T-cell (primary cell): ENCODE measurements at places on chromosomes 1 and 21.
A peak's percentile ranks its signal among the peaks of the same experiment; 100 is the strongest.

DNA sequence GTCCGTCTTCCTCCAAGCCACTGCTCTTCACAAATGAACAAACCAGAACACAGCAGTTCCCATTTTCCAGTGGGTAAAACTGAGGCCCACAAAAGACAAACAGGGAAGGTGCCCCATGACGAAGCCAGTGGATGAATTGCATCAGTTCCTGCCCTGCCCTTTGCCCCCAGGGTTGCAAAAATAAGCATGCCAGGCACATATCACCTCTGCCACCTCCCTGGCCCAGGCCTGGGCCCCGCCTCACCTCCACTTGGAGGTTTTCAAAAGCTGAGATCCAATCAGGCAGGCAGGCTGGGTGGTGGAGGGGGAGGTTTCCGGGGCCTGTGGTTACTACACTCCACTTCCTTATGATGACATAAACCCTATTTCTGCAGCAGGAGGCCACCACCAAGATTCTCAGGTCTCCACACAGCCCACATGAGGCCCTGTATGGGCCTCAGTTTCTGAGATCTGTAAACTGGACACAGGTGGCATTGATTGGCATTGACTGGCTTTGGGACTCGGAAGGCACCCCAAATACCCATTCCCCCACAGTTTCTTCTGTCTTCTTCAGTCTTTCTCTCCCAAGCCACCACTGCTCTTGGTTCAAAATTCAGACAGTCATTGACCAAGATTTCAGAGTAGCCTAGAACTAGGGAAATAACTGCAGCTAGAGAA lies 4.1 kb downstream of the KIF21B start:
- peak; percentile 89 for DNase-seq

DNA sequence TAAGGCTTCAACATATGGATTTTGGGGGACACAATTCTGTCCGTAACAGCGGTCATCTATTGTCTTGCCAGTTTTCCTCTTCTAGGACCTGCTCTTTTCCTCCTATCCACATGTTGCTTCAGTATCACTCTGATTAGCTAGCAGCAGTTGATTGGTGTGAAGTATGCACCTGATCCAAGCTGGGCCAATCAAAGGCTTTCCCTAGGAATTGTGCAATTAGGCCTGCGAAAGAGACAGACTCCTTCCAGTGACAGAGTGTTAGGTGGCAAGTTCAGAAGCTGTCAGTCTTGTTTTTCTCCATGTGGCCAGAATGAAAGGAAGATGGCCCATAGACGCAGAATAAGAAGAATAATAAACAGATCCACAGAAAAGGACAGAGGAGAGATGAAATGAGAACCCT lies 34.1 kb upstream of the IL12RB2 start:
- DNase-seq = no peak

DNA sequence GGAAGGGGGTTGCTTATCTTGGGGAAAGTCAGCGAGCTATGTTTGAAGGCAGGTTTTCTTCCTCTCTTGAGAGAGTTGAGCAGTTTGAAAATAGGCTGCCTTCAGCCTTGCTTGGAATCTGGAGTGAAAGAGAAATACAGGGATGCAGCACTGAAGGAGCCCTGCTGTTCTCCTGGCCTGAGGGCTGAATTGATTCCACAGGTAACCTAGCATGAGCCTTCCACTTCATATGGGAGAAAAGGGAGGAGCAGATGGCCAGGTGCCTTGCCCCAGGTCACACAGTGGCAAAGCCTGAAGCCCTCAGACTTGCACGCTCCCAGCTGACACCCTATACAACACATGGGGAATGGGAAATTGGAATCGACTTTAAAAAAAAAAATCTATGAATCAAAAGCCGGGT lies 88.0 kb upstream of the WLS start:
- DNase-seq = no peak

DNA sequence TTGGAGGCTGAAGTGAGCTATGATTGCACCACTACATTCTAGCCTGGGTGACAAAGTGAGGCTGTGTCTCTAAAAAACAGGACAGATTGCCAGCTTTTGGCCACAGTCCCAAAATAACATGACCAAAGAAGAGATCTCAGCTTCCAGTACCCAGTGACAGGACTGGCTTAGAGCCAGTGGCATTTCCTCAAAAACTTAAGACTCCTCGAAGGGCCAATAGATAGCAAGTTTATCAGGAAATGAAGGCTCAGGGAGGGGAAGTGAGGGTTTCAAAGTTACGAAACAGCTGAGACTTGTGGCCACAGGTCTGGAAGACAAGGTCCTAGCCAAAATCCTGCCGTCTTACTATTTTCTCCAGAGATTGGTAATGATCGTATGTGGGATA lies 6.3 kb upstream of the TMEM39B start:
- peak; percentile 7 for DNase-seq

- no peak for DNase-seq
These were observed 163.8 kb downstream of the EIF4G3 start for GRCh38 chr1:21012937-21013336.

GRCh38 chr1:186738926-186739325 lies 58.7 kb upstream of the PTGS2 start:
- DNase-seq = no peak

DNA sequence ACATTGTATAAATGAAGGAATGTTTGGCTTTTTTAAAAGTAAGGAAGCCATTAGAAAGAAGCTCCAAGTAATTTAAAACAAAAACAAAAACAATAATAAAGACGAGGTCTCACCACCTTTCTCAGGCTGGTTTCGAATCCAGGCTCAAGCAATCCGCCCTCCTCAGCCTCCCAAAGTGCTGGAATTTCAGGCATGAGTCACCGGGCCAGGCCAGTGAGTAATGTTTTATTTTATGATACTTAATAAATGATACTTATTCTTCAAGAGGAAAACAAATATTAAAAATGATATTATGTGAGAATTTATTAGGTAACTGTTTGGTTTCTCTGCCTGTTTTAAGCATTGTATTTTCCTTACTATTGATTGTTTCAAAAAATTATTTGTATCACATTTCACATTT lies 201.4 kb upstream of the BRINP3 start:
- no peak for DNase-seq

- DNase-seq = no peak
These were observed 859 bp upstream of the ANGPTL1 start for GRCh38 chr1:178871551-178872320.

DNA sequence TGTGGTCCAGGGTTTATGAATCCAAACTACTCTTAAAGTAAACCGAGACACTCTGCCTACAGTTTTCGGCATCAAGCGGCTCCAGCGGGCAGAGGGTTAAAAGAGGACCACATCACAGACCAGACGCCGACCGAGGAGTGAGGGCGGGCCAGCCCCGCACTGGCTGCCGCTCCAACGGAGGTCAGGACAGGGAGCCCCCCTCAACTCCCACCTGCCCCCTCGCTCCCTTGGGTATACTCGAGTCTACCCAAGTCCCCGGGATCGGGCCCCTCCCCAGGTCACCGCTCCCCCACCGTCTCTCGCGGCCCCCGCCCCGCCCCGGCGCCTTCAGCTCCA lies 312 bp downstream of the ARNT start:
- no peak for DNase-seq

DNA sequence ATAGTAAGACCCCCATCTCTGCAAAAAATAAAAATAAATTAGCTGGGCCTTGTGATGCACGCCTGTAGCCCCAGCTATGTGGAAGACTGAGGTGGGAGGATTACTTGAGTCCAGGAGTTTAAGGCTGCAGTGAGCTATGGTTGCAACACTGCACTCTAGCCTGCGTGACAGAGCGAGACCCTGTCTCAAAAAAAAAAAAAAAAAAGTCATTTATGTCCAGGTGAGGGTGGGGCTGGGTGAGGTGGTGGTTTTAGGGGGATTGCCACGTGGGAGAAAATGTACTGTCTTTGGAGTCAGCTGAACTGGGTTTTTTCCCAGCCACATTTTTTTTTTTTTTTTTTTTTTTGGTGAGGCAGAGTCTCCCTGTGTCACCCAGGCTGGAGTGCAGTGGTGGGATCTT lies 6.7 kb downstream of the PIK3CD start:
- no peak for DNase-seq

DNA sequence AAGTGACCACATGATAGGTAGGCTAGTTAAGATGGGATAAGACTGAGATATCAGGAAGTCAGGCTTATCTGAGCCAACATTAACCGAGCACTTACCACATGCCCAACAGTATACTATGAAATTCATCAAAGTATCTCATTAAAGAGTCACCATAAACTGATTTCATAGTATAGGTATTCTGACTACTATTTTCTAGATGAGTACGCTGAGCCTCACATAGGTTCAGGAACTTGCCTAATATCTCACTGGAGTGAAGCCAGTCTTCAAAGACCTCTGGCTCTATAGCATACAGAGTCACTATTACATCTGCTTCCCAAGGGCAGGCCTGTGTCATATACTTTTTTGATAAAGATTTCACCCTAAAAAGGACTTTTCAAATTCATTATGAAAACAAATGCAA lies 115.6 kb upstream of the NGF start:
- no peak for DNase-seq

DNA sequence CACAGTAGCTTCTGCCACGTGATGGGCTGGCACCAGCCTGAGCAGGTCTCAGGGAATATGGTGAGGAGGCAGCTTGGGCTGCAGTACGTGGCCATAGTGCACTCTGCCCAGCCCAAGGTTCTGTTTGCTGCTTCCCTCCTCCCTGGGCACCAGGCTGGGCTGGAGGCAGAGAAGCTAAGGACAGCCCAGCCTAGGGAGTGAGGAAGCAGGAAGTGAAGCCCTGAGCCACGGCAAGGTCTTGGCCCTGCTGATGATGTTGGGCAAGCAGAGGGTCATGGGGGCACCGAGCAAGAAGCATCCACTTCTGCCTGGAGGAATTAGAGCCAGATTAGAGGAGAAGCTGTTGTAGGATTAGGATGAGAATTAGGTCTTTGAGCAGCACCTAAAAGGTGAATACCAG lies 326.7 kb upstream of the VAMP3 start:
- DNase-seq = no peak

GRCh38 chr1:185279571-185279970 lies 37.5 kb downstream of the IVNS1ABP start:
- DNase-seq = no peak

GRCh38 chr21:18334066-18334465 lies 69.5 kb downstream of the TMPRSS15 start:
- DNase-seq = no peak

DNA sequence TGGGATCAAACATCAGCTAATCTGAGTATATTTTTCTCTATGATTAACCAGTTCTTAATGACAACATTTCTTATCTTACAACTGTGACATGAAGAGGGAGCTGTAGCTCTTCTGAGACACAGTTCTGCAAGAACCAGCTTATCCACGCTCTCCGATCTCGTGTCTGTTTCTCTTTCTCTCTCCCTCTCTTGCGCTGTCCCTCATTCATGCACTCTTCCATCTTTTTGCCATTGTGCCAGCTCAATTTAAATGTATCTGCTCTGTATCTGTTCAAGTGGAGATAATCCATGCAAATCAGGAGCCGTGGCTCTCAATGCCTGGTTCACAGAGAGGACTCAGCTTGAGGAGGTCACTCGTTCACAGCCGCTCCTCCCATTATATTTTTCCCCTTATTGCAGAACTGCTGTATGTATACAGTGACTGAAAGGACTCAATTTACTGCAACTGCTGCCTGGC lies 494.7 kb upstream of the ADGRL2 start:
- DNase-seq = no peak

DNA sequence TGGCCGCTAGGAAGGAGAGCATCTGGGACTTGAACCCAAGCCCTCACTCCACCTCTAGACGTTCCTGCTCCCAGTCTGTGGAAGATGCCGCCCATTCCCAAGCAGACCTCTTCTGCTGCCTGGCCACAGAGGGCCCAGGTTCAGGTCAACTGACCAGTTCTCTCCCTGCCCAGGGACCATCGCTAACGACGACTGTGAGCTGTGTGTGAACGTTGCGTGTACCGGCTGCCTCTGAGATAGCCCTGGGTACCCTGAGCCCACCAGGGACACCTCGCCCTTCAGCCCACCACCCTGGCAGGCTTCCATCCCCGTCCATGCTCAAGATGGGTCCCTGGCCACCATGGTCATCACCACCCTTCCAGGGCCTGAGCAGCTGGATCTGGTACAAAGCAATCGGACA lies 2.2 kb downstream of the GUCA2B start:
- DNase-seq = no peak

DNA sequence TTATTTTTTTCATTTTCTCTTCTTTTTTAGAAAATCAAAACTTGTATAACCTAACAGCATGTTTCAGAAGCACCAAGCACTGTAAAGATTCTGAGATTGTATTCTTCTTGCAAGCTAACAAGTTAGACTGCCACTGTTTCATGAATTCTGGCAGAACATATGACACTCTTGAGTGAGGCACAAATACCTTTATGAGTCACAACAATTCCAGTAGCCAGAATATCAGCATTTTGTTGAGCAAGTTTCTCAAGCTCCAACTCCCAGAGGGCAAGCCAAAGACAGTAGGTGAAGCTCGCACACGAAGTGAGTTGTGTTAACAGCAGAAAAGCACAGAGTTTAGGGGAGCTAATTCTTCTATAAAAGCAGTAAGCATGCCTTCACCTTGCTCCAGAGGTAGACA lies 268.8 kb upstream of the NCAM2 start:
- DNase-seq = no peak

DNA sequence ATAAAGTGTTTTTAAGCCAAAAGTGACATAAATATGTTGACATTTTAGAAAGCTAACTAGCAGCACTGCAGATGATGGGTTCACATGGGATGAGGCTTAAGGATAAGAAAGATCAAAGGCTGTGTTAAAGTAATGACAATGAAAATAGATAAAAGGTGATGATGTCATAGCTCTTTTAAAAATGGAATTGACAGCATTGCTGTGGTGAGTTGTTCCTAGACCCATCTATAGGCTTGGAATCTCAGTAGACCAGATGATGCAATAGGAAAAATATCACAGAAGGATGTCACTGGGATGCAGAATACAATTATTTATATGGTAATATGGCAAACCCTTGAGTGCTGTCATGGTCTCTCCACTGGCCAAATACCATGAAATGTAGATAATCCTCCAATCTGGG lies 286.0 kb downstream of the PLA2G4A start:
- no peak for DNase-seq

DNA sequence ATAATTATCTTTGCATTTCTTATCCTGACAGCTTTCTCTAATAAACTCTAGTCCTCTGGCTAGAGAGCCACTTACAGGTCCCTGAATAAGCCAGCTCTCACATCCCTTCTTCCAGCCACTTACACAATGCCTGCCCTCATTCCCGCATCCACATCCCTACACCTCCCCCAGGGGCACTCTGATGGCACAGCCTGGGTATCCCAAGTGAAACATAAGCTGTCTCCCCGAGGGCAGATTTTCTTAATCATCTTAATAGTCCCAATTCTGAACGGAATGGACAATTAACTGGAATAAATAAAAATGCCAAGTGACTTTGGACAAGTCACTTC lies 4.9 kb downstream of the RHOC start:
- no peak for DNase-seq

- no peak for DNase-seq
These were observed 68.6 kb downstream of the BACH1 start for GRCh38 chr21:29367335-29367734.
